ENCODE measurements at places on chromosomes 6 and 20.

DNA sequence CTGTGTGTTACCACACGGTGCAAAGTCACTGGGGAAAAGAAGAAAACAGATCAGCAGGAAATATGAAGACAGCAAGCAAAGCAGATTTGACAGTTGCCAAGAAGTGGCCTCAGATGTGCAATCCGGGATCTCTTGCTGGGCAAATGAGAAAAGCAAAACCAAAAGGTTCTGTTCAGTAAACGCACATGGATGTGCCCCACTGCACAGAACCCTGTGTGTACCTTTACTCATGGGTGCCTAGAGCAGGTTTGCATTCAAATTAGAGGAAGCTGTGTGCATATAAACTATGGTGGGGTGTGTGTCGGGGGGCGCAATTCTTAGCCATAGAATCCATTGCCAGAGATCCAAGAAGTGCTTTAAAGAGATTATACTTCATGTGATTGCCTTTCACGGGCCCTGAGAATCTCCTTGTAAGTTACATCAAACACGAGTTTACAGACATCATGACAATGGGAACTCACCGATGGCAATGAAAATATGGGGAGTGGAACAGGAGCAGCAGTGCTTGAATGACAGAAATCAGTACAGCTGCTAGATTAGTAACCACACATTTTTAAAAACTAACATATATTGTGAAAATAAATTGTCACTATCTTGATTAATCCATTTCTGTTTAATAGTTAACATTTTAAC, 154.3 kb downstream of the ADGRG6 start:
- DNase-seq, result no peak

GRCh38 chr6:11324453-11325015, 92.1 kb upstream of the NEDD9 start:
- no peak for DNase-seq

DNA sequence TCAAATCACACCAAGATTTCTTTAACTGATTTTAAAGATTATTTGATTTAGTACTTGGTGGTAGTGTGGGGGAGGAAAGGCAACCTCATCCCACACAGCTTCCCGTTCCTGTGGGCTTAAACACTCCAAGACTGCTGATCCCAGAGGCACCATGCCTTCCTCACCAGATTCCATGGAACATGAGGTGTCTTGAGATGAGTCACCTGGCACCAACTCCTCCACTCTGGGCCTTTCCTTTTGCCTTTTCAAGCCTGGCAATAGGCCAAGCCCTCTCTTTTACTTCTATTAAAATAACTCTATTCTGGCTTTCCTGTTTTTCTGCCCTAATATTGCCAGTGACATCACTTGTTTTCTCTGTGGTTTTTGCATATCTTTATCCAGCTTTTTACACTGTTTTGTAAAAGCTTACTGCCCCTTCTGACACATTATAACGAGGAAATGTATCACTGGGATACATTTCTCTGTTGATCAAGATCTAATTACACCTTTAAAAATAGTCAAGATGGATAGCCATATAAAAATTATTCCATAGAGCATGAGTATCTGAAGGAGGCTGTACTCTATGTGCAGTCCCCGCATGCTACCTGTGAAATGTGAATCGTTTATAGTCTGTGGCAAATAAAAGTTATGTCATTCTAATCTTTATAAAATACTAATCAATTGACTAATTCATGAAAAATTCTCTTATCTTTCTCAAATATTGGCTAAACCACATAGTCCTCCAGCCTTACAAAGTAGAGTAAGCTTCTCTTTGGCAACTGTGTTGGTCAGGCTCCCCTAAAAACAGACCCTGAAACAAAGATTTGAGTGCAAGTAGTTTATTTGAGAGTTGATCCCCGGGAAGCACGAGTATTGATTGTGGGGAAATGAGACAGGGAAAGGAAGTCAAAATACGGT, 257.8 kb upstream of the KCNQ5 start:
- DNase-seq, result no peak

DNA sequence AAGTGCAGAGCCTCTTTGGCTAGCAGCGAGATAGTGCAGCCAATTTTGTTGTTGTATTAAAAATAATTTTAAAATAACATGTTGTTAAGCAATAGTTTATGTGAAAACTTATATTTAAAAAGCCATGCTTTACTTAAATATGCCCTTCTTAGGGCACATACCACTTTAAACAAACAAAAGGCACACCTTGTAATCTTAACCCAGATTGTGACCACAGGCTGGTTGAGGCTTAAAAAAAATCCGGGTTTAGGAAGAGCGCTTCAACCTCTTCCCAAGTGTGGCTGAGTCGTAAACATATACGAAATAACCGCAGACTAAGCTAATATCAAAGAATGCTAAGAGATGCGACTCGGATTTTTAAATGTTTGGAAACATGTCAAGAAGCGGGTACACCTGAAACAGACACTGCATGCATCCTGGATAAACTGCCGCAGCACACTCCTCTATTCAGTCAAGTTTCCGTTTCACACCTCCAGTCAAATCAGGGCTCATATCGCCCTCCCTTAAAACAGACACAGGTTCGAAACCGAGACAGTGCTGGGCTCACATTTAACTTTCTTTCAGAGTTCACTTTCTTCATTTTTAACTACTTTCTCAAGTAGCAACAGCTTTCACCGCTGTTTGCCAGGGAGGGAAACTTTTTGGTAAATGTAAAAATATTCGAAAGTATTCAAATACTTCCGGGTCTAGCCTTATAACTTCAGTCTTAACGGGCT, 1.5 kb downstream of the DEK start:
- no peak for DNase-seq

GRCh38 chr6:143718472-143718871, 40.7 kb downstream of the PHACTR2 start:
- no peak for DNase-seq

DNA sequence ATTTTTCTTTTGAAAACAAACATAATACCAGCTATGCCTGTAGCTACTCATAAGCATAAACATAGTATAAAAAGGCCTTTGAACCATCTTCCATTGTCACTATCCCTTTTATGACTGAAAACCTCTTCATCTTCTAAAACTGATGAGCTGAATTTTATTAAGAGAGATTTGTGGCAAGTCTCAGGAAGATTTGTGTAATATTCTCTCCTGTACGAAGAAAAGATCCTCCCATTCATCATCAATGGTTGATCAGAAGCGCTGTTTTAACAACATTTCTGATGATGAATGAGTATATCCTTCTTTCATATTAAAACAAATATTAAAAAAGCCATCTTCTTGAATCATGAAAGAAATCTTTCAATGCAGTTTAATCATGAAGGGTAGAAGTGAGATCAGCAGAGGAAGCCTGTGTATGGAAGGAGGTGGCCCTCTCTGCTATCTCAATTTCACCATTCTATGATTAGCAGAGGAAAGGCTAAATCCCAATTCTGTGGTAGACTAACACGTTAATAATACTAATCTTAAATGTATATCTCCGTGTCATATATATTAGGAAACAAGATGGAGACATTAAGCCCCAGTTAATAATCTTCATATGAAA, 430.2 kb downstream of the FRK start:
- DNase-seq, result no peak

GRCh38 chr6:155381673-155382337, 67.5 kb upstream of the TFB1M start:
- DNase-seq, result no peak

DNA sequence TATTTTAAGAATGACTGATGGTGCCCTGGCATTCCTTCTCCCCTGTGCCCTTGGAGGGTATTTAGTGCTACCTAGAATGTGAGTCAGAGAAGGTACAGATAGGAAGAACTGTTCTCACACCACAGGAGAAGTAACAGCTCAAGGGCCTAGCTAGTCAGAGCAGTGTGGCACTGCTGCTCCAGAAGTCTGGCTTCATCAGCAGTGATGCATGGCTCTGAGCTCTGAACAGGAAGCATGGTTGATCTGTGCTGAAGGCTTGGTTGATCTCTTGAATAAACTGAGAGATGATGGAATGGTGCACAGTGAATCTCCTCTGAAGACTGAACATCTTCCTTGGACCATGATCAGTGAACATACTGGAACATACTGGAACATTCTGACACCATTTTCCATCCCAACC, 425.3 kb upstream of the SLC35B3 start:
- DNase-seq, result no peak
